ELR (cell line): ENCODE measurements at places on chromosomes 7 and 10.

- DNase-seq: no peak
Observed at GRCh38 chr10:102376901-102377300, 18.6 kb upstream of the NFKB2 start.

GRCh38 chr7:7254908-7255307, 72.6 kb downstream of the C1GALT1 start:
- no peak for DNase-seq

GRCh38 chr7:96143495-96144259, 178.2 kb downstream of the SLC25A13 start:
- DNase-seq: no peak

DNA sequence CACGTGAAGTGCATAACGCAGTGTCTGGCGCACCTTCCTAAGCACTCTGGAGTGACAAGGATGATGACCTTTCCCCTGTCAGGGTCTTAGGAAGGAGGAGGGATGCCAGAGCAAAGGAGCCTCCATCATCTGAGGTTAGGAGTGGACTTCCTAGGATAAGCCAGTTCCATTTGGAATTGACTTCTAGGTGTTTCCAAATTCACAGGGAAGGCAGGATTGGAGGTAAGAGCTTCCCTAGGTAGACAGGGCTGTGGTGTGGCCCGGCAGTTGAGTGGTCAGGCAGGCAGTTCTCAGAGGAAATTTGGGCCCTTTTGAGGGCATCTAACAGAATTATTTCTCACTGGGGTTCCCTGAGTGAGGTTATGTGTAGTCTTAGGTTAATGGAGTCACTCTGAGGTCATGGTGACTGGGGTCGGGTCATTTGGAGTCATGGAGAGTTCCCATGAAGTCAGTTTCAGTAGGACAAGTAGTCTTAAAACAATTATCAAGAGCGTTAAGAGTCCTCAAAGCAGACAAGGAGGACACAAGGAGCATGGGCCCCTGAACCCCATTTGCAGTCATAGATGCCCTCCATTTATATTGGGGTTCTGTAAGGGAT, 8.2 kb downstream of the PPIF start:
- DNase-seq: peak; percentile 37

GRCh38 chr7:108659261-108659660, 89.6 kb downstream of the DNAJB9 start:
- DNase-seq: no peak

GRCh38 chr10:78513330-78513729, 479.7 kb downstream of the RPS24 start:
- no peak for DNase-seq

DNA sequence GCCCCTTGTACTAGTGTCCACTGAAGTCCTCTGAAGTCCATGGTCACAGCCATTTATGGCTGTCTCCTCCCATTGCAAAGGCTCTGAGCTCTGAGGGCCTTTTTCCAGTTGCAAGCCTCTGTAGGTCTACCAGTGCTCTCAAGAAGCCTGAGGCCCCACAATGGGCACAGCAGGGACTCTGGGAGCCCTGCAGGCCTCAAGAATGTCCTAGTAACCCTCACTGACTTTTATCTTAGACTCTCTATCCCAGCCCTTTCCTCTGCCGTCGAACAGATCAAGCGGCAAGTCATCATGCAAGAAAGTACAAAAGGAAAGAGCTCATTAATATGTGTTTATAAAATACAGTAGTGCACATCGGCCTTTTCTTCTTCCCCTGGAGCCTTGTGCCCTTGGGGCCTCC, 23.4 kb downstream of the VWA2 start:
- no peak for DNase-seq

GRCh38 chr10:5496261-5497250, 2.8 kb downstream of the CALML5 start:
- no peak for DNase-seq

DNA sequence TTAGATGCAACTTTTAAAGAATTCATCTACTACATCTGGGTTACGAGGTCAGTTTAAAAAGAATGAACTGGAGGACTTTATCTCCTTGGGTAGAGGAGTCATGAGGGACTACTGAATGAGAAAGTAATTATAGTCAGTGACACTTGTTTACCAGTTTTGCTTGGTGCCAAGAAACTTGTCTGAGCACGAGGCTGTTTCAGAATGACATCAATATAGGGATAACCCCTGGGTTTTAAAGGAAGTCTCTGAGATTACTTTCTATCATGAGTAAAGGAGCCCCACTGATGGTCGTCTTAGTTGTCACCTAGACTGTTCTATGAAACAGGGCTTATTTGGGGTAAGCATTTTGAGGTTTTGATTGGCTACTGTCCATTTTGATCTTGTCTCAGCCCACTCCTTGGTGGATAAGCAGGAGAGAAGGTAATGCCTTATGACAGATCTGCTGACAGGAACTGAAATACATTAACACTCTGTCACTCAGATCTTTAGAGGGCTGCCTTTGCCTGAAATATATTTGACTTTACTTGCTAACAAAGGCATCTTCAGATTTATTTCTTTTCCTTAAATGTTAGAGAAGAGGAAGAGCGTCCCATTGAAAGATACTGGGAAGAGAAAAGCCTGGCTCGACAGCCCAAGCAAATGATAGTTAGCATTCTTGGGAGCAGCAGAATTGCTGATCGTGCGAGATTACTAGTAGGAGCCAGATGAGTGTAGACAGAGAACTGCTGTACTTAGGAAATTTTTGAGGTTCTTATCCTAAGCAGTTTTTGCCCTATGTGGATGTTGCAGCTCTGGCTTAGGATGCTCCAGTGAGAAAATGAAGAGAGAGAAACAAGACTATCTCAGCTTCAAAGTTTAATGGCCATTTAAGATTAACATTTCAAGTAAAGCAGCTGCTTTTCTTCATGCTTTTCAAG, 299.2 kb upstream of the LRGUK start:
- no peak for DNase-seq

- no peak for DNase-seq
Observed at GRCh38 chr7:10237306-10237705, 736.4 kb upstream of the PHF14 start.

- DNase-seq: peak; percentile 40
Observed at GRCh38 chr10:90602862-90603610, 254.8 kb downstream of the HTR7 start.

DNA sequence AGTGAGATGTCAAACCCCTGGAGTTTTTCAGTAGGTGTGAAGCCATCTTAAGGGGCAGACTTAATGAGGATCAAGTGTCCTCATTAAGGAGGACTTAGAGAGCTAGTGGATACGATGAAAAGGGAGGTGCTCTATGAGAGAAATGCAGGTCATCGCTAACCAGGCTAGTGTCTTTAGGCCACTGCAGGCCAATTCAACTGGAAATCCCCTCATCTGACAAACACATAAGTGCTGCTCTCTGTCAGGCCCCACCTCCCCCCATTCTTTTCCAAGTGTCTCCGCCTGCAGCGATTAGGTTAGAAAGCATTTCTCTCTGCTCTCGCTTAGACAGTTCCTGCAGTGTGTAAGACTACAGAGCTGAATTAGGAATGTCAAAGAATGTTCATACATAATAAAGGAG, 33.7 kb downstream of the RBM28 start:
- no peak for DNase-seq

GRCh38 chr7:33624215-33624614, 281.1 kb upstream of the BMPER start:
- no peak for DNase-seq

DNA sequence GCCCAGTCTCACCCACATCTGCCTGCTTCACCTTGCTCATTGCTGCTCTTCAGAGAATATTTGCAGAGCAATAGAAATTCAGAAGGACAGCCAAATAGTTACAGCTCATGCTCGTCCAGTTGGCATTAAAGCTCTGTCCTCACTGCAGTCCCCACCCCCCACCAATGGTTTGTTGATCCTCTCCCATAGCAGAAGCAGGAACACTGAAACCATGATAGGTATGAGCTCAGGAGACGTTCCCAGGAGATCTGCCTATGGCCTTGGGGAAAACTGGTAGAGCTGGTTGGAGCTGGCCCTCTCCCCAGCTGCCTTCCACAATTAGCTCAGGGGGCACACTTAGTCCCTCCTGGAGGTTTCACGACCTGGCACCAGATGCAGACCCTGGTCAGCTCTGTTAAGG, 68.6 kb upstream of the KMT2C start:
- DNase-seq: no peak

DNA sequence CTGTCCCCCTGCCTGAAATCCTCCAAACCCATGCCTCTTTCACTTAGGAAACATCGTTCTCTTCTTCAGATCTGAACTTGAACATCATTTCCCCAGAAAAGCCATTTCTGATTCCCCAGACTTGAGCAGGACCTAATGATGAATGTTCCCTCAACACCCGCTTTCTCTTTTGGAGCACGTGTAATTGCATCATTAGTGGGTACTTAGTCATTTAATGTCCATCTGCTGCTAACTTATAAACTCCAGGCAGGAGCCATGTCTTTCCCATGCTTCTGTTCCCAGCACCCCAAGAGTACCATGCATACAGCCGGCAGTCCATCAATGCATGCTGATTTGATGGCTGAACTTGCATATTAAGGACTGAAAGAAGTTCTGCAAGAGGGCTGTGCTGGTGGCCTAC, 36.5 kb upstream of the ECHDC3 start:
- peak; percentile 15 for DNase-seq

GRCh38 chr10:124206616-124207015, 113.2 kb upstream of the CHST15 start:
- no peak for DNase-seq

- peak; percentile 86 for DNase-seq
Observed at GRCh38 chr10:47165711-47166404, 134.1 kb upstream of the GDF10 start.

DNA sequence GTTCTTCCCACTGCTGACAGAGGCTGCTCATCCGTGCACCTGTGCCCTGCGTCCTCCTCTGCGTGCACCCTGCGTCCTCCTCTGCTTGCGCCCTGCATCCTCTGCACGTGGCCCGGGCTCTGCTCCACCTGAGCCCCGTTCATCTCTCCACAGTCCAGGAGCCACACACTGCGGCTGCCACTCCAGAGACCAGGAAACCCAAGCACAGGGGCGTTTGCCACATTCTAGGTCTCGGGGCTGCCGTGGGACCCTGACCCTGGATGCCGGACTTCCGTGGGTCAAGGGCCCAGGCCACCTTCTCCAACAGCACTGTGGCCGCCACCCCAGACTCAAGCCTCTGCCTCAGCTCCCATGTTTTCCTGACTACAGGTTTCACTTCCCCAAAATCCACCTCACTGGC, 460.4 kb downstream of the PTPRN2 start:
- no peak for DNase-seq

- no peak for DNase-seq
Observed at GRCh38 chr7:5005066-5005465, 40.6 kb upstream of the RBAK start.

- no peak for DNase-seq
Observed at GRCh38 chr10:2908851-2909630, 158.3 kb upstream of the PFKP start.

DNA sequence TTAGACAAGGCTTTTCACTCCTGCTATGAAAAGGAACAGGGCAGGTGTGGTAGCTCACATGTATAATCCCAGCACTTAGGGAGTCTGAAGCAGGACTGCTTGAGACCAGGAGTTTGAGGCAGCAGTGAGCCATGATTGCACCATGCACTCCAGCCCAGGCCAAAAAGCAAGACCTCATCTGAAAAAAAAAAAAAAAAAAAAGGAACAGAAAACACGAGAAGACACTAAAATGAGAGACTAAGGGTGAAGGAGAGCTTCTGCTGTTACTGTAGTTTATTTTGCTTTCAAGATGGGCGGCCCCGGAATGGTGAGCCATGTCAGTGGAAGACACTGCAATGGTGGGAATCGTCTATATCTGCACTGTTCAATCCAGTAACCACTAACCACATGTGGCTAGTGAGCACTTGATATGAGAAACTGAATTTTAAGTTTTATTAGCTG, 9.9 kb downstream of the PIP4K2A start:
- DNase-seq: no peak

DNA sequence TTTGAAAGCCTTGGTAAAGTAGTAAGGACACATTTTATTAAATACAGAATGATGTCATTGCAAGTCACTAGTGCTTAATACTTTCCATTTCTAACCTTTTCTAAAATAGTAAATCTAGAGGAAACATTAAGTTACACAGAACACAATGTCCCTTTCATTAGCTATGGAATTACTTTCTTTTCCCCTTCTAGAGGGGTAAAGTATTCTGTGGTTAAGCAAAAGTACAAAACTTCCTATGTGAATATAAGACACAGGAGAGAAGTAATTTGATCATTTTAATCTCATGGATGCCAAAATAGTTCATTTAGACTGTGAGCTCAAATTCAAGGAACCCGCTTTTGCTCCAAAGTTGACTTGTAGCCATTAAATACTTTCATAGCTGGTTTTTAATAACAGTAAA, 49.8 kb downstream of the SEMA3E start:
- DNase-seq: no peak

DNA sequence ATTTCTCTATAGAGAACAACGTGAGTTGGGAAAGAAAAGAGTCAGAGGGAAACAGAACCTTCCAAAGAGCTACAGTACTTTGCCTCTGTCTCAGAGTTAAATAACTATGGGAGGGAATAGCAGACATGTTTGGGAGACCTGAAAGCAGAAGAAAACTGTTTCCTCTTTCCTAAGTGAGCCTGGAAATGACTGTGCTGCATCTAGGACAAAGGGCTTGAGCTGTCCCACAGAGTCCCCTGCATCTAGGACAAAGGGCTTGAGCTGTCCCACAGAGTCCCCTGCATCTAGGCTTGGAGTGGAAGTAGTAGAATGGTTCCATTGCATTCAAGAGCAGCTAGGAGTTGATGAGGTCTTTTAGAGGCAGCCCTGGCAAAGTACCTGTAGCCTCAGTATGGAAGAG, 149.7 kb downstream of the DKK1 start:
- no peak for DNase-seq

- no peak for DNase-seq
Observed at GRCh38 chr10:32132357-32132946, 76.2 kb upstream of the KIF5B start.
